Activated CD8-positive, alpha-beta memory T cell treated with anti-CD3 and anti-CD28 coated beads, Interleukin-2, amount 50 U/mL, for 4 hours (primary cell): ENCODE measurements at places on chromosomes 3 and 15.

DNA sequence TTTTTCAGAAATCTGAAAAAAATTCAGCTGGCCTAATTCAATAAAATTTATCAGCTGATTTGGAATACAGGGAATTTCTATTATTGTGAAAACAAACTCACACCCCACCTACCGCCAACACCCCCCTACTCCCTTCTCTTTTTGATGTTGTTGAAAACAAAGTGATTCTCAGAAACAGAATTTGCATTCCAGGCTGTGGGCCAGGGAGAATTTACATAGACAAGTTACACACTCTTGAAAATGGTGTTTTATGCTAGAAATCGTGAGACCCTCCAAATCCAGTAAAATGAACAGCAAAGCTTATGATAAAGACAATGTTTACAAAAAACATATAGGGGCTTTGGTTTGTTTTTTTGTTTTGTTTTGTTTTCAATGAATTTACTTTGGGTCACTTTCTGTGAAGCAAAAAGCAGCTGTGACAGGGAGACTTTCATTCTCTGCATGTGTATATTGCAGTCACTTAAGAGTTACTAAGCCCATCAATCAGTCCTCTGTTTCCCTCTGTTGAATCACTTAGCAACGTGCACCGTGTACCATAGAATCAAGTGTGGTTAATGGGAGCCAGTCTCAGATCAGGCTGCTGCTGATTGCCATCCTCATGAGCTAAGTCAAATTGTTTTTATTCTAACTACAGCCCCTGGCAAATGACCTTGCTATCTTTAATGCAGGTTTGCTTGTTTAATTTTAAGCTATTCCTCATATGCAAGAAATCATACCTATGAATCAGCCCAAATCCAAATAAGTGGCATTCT is 159.8 kb downstream of the ALCAM start:
- DNase-seq: no peak

DNA sequence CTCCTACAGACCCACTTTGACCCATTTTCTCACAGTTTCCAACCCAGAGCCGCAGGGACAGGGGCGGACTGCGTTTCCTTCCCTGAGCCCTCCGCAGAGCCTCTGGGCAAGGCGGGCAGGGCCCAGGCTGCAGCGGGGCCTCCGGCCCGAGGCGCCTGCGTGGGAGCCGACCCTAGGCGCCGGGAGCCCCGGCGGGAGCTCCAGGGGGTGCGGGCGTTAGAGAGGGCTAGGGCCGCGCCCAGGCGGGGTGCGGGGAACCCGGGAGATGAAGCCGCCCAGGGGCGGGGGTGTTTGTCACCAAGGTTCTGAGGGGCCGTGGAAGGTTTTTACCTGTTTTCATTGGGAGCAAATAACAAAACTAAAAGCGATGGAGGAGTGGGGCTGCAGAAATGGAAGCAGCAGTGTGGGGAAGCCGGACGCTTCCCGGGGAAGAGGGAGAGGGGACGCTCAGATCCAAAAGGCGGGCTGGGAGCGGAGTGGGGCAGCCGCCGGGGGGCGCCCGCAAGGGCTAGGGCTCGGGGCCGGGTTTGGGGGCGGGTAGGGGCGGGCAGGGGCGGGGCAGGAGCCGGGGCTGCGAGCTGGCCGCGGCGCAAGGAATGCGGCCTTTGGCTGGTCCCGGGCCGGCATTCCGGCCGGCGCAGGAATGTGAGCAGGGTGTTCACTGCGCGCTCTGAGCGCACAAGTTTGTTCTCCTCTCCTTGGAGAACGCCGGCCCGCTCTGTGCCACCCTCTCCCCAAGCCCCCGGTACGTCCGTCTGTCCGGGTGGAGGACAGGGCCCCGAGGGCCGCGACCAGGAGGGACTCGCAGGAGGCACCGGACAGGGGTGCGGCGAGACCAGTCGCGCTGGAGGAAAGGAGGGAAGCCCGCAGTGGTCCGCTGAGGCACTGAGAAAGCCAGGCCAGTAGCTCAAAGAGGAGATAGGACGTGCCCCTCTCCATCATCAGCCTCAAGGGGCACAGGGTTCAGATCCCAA is 61.1 kb downstream of the AMOTL2 start:
- no peak for DNase-seq

- DNase-seq: no peak
Observed at GRCh38 chr3:184741259-184741556, 29.3 kb upstream of the MAGEF1 start.

DNA sequence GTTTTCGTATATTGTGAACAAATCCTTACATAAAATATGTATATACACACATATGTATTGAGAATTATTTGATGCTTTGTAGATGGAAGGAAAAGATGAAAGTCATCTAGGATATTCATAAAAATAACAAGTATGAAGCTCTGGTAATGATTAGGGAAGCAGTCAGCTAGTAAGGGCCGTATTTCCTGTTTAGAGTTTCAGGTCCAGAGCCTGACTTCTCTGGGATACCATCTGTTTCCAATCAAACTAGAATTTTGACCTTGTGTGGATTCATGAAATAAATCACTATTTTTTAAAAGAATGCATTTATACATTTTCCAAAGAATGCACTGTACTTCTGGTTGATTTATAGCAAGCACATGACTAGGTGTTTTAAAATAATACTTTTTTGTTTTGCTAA is 156.1 kb upstream of the CGNL1 start:
- no peak for DNase-seq

- DNase-seq: no peak
Observed at GRCh38 chr15:84765675-84766074, 17.3 kb downstream of the ZNF592 start.

DNA sequence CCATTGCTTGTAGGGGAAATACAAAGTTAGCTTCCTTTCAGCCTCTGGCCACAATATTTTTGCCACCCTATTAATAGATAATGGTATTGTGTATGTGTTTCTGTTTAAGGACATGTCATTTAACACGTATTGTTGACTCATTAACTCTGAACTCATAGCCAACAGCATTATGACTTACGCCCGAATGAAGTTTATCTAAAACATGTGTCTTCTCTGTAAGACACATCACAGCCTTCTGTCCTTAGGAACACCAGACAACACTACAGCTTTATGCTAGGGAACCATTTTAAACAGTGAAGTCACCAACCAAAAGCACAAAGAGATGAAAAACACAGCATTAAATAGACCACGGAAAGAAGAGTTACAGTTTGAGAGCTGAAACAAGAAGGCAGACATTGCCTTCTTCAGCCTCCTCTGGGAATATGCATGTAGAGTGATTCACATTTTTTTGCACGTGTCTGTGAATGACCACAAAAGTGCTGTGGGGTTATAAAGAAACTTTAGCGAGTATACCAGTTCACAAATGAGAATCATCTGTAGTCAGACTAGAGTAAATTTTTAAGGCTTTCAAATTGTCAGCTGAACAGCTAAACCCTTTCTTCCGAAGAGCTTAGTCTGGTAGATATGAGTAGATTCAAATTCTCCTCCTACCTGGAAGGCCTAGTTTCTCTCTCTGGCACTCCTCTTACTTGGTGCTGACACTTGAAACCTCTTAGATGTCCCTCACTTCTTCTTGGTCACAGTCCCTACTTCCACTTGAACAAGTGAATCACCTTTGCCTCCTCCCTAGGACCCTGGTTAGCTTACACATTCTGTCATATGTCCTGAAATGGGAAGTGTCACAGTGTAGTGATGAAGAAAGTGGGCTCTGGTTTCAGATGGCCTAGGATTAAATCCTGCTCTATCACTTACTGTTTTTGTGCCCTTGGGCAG is 32.2 kb downstream of the MCTP2 start:
- DNase-seq: no peak

GRCh38 chr15:43998607-43999006 is 171.8 kb downstream of the WDR76 start:
- DNase-seq: no peak

DNA sequence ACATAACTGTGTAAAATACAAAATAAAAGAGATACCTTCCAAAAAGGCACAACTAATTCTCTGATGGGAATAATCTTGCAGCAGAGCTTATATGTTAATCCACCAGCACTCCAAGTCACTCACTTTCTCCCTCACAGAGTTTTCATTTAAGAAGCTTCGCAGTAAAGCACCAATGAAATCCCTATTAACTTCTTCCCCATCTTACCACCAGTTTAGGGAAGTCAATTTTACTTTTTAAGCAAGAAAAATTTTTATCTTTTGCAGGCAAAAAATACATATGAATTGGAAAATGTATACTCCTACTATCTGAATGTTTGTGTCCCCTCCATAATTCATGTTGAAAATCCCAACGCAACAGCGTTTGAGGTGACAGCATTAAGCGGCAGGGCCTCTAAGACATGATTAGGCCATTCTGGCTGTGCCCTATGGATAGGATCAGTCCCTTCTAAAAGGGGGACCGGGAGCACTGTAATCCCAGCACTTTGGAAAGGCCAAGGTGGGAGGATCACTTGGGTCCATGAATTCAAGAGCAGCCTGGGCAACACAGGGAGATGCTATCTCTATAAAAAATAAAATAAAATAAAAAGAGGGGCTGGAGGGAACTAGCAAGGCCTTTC is 435.8 kb downstream of the SHQ1 start:
- no peak for DNase-seq

- DNase-seq: no peak
Observed at GRCh38 chr3:46399557-46399956, 7.3 kb downstream of the CCR5AS start.

- no peak for DNase-seq
Observed at GRCh38 chr3:74145277-74145676, 469.2 kb downstream of the CNTN3 start.

GRCh38 chr3:168288511-168289401 is 193.0 kb upstream of the GOLIM4 start:
- DNase-seq: no peak

DNA sequence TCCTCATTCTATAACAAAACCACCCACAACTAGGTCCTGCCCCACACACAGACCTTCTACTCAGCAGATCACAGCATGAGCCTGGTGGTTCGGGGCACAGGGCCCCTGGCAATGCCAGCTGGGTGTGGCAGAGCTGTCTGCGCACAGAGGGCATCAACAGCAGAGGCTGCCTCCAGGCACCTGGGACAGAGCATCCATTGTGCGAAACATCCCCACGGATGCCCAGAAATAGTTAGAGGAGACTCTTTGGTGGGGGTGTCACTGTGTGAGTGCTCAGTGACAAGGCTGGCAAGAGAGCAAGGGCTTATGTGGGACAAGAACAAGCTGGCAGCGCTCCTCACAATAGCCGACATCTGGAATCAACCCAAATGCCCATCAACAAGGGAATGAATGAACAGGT is 487.4 kb upstream of the PROK2 start:
- DNase-seq: no peak

- no peak for DNase-seq
Observed at GRCh38 chr3:139088462-139089324, 44.0 kb upstream of the PRR23C start.

DNA sequence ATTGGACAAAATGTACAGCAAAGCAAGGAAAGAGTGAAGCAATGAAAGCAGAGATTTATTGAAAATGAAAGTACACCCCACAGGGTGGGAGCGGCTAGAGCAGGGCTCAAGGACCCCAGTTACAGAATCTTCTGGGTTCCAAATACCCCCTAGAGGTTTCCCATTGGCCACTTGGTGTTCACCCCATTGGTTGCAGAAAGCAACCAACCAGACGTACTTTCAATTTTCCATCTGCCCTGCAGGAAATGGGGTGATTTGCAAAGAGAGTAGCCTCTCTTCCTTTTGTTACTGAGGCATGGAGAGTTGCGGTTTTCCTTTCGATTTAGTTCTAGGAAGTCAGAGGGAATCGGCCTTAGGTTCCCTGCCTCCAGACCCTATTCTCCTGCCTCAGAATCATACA is 2.4 kb downstream of the PML start:
- DNase-seq: no peak

DNA sequence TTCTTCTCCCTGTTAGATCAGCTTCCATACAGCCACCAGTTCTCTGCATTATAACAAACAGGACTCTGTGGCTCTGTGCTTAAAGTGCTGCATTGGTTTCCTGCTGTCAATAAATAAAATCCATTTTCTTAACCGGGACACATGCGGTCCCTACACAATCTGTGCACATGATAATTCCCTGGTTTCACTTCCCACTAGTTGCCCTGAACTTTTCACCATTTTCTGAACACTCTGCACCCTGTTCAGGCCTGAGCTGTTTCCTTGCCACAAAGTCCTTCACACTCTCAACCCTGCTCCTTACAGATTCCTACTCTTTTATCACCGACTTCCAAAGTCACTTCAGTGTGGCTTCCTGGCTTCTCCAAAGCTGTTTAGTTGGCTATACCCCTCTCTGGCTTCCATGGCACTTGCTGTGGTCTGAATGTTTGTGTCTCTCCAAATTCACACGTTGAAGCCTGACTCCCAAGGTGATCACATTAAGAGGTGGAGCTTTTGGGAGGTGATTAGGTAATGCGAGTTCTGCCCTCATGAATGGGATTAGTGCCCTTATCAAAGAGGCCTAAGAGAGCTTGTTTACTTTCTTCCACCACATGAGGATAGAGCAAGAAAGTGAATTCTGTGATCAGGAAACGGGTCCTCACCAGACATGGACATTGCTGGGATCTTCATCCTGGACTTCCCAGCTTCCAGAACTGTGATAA is 233.4 kb downstream of the CHST2 start:
- DNase-seq: no peak

DNA sequence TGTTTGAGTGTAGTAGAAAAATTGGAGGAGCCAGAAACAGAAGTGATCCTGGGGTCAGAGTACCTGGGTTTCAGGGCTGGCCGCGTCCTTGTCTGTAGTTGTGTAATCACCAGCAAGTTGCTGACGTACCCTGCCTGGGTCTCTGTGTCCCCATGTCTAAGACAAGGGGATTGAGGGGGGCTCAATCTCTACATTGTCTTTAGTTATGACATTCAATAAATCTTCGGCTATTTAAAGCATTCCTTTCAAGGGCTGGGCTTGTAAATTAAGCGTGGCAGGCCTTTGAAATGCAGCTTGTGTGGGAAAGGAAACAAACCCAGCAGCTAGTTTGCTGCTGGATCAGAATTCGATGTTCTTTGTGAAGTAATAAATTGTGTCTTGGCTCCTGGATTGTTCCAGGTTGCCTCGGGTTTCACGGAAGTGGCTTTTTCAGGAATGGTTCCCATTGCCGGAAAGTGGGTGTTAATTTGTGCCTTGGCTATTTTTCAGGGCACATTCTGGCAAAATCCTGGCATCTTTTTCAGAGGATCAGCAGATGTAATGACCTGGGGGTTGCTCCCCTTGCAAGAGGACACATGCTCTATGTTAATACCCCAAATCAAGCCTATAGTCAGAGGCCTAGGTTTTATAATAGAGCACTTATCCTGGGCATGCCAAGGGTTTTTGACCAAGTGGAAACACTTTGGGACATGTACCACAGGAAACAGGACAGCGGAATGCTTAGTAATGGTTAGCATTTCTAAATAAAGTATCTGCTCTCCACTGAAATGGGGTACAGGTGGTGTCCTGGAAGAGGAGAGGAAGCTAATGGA is 294.8 kb upstream of the NR2E3 start:
- DNase-seq: no peak
